ENCODE measurements at places on chromosomes 12 and 14.
A peak's percentile ranks its signal among the peaks of the same experiment; 100 is the strongest.

DNA sequence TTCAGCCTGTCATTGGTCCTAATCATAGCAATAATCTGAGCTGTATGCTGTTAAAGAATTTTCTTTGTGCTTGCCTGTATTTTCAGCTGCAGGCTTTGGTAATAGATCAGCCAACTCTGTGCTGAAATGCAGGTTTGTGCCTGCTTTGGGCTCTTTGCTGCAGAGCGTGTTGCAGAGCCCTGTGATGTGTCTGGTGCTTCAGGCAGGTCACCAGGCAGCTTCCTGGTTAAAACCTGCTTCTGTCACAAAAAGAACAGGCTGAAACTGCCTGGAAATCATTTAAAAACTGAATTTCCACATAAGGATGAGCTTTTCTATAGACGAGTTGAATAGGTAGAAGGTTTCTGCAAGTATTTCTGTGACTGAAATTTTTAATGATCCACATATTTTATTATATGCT, 3.1 kb downstream of the DIP2B start:
- DNase-seq = no peak

- DNase-seq = no peak
These were observed 60.5 kb downstream of the ERGIC2 start for GRCh38 chr12:29320295-29321085.

DNA sequence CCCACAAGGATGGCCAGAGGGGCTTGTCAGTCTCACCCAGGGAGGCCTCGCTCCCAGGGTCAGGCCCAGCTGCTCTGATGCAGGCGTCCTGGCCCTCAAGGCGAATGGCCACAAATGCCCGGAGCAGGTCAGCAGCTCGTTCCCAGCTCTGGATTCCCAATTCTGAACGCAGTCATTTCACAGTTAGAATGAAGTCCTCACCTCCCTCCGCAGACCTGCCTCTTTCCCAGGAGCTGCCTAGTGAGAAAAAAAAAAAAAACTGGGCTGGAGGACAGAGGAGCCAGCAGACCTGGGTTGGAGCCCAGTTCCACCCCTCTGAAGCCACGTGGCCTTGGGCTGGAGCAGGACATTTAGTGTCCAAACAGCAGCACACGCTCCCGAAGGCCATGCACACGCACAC, 62.2 kb upstream of the DIO3 start:
- DNase-seq = no peak

DNA sequence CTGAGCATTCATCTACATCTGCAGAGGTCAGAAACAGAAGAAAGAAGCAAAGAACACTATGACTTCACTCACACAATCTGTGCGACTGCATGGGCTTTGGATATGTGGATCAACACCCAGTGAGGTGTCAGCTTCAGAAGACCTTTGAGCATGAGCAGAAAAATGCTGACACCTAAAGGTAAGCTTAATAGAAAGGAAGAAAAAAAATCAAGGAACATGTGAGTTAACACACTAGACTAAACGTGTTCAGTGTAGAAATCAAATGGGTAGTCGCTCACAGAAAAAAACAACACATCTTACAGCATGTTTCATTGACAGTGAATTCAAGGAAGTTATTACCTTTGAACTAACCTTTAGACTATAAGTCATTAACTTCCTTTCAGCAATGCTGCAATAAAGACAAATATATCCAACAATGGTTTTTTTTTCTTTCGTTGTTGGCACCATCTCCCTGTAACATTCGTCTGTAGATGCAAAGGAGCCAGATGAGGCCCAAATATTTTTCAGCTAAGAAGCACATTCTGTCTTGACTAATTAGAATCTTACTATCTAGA, 30.9 kb downstream of the RTRAF start:
- DNase-seq = no peak

DNA sequence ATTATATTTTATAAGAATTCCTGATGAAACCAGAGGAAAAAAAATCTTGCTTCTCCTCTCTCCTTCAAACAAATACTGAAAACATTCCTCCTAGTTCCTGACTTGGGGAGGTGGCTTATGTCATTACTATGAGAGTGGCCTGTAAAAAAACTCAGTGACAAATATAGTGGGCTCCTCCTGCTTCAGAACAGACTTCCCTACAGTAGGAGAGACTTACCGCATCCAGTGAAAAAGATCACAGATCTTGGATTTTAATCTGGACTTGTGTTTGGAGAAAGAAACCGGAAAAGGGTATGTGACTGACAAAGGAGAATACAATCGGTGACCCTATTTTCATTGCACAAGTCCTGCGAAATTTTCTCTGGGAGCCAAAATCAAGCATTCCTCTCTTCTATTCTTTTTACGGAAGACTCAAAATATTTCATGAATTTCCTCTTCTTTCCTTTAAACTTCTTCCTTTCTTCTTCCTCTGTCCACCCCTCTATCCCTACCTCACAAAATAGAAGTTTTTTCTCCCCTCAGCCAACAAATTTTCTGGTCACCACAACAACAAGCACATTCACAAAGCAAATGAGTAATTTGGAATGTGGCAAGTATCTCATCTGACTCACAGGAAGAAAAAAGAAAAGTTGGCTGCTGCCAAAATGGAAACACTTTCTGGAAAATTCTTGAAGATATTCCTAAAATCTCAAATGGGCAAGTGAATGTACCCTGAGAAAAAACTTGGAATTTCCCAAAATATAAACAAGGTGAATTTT, 185.1 kb upstream of the CDKN3 start:
- no peak for DNase-seq

DNA sequence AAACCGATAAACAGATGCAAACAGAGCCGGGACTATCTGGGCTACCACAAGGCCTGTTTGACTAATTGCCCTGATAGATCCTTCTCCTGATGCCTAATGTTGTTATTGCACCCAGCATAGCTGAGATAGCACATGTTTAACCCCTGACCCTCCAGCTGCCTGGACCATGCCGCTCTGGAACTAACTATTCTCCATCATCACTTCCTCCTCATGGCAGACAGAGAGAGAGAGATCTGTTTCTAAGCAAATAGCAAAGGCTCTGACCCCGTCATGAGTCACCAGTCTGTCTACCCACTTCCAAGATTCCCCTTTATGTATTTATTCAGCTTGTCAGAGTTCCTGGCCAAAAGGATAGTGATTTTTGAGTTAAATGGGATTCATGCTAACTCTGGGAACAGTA, 58.2 kb upstream of the FLRT2 start:
- DNase-seq = no peak

DNA sequence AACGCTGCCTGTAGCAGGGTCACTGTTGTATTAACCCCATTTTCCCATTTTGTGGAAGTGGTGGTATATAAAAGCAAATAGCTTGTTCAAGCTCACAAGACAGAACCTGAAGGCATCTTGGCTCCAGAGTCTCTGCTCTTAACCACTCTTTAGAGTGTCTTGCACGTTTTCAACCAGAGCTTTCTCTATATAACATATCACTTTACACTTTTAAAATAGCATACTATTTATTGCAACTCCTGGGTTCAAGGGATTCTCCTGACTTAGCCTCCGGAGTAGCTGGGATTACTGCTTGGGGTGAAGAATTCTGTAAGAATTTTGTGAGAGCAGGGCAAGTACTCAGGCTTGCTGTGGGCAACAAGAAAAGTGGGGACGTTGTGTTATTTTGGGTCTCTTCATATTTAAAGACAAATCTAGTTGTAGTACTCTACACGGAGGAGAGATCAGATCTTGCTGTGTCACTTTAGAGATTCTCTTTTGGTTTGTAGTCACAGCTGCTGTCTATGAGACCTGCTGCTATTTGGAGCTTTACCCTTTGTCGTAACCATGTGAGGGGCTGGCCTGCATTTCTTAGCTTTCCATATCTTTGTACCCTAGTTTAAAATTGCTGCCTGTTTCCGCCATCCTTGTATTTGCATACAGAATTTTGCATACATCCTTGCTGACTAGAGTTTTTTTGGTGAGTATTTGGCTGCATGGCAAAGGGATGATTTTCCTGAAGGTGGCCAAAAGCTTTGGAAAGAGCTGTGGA, 40.7 kb downstream of the WDR20 start:
- DNase-seq = no peak

GRCh38 chr12:47686645-47687240, 19.1 kb downstream of the RPAP3 start:
- peak; percentile 37 for DNase-seq

GRCh38 chr14:53954551-53955228, 1.9 kb downstream of the BMP4 start:
- peak; percentile 34 for DNase-seq

Data from HAP-1 (cell line).